T-helper 1 cell (primary cell): ENCODE measurements at places on chromosomes 4 and X.

- DNase-seq = no peak
These were observed 115.0 kb upstream of the TBL1X start for GRCh38 chrX:9349572-9350494.

- DNase-seq = no peak
These were observed 57.7 kb upstream of the S100G start for GRCh38 chrX:16592194-16592770.

DNA sequence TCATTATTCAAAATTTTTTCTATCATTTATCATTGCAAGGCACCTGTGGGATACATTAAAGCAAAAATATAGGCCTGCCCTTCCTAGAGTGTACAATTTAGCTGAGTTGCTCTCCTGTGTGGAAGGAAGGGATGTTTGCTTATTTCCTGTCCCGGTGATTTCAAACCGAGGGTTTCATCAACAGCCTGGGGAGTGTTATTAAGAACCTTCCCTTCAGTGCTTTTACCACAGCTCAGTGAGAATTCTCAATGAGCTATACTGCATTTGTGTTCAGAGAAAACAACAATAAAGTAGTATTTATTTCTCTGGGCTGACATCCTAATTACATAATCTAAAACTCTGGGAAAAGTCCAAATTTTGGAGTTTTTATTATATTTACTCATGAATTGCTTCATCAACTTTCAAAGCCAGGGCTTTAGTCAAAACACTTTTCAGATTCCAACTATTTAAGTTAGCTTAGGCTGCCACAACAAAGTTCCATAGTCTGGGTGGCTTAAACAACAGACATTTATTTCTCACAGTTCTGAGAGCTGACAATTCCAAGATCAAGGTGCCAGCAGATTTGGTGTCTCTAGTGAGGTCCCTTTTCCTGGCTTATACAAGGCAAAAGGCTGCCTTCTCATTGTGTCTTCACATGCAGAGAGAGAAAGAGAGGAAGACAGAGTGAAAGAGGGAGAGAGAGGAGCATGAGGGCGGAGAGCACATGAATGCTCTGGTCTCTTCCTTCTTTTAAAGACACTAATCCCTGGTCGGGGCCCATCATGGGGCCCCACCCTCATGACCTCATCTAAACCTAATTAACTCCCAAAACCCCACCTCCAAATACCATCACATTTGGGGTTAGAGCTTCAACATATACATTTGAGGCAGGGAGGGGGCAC lies 62.6 kb downstream of the MMRN1 start:
- DNase-seq = no peak

- DNase-seq = no peak
These were observed 202.9 kb upstream of the BOD1L1 start for GRCh38 chr4:13830449-13830848.

DNA sequence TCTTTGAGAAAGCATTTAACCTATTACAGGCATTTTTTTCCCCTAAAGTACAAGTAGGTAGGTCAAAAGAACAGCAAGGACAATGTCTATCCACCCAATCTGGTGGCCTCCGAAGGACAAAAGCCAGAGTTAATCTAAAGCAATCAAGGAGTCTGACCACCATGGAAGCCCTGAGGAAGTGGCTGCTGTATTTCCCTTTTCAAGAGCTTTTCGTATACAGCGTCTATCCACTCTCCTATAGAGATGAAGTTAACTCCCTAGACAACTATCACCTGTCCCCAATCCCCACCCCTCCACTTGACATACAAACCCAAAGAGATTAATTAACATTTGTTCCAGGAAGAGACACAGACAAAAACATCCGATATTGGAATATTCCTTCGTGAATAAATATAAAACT lies 85.5 kb downstream of the SNCA start:
- DNase-seq = no peak

DNA sequence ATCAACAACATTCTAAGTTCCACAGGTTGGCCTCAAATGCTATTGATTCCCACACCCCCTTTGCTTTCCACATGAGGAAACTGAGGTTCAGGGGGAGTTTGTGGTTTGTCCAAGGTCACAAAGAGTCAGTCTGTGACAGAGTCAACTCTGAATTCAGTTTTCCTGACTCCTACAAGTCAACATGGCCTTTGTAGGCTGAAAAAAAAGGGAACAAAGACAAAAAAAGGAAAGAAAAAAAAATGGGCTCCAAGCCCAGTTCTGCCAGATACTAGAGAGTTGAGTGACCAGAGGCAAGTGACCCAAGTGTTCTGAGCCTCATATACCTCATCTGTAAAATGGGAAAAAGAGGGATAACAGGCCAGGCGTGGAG lies 16.5 kb upstream of the PIM2 start:
- no peak for DNase-seq

GRCh38 chrX:10015723-10016518 lies 48.8 kb downstream of the CLDN34 start:
- DNase-seq = no peak

- no peak for DNase-seq
These were observed 6.4 kb upstream of the DCUN1D4 start for GRCh38 chr4:51836549-51836948.

GRCh38 chrX:33385546-33385945 lies 174.2 kb upstream of the DMD start:
- no peak for DNase-seq

- DNase-seq = no peak
These were observed 125.9 kb downstream of the CFAP299 start for GRCh38 chr4:80461412-80461811.

- no peak for DNase-seq
These were observed 109.2 kb upstream of the GRPR start for GRCh38 chrX:16014171-16014570.

DNA sequence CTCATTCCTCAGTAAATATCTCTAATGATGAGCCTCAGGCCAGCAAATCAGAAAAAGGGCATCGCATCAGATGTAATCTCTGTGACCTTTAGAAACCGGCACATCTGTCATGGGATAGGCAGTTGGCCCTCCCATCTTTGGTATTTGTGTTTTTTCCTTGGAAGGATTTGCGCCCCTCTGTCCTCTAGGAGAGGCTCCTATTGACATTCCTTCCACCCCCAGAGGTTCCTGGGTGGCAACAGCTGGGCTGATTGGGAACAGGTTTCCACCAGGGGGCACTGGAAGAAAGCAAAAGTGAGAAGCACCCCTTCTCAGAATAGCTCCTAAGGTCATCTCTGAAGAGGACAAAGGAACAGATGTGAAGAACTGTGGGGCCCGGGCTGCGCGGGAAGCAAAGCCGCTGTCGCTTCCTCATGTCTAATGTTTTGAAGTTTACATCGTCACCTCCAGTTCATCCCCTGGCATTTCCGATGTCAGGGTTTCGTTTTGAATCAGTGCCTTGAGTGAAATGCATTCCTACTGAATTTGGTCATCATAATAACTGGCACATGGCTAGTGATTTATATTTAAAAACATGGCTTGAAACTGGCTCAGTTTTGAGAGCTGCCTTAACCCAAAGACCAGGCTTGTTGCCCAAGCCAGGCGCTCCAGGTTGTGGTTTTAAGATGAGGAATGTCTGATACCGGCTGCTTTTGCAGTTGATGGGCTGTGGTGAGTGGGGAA lies 6.2 kb downstream of the TXK start:
- peak; percentile 54 for DNase-seq

- no peak for DNase-seq
These were observed 112.9 kb upstream of the C1QTNF7 start for GRCh38 chr4:15314974-15315373.

- no peak for DNase-seq
These were observed 34.0 kb upstream of the GNPDA2 start for GRCh38 chr4:44760142-44760898.

GRCh38 chr4:15901998-15902397 lies 36.5 kb downstream of the FGFBP1 start:
- DNase-seq = no peak

DNA sequence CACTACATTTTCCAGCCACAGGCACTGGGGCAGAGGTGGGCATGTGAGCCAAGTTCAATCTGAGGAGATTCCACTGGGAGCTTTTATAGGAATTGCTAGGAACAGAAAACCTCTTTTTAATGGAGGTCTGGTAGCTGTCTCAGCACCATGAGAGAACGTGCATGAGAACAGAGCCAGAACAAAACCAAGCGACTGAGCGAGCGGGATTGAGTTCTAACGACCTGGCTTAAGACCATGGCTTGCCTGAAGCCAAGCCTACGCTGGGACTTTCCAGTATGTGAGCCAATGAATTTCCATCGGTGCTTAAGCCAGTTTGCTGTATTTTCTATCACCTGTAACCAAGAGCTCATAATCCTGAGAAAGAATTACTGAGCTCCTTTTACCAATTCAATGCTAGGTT lies 183.7 kb downstream of the NR3C2 start:
- no peak for DNase-seq

DNA sequence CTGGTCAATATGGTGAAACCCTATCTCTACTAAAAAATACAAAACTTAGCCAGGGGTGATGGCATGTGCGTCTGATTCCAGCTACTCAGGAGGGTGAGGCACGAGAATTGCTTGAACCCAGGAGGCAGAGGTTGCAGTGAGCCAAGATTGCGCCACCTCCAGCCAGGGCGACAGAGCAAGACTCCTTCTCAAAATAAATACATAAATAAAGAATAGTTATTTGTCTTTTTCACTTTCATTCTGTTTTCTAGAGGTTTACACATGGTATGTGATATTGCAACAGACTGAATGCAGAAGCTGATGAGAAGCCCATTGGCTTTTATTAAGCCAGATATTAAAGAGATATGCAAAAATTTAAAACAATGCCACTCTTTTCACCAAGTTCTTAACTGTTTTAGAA lies 8.2 kb downstream of the KLHL15 start:
- no peak for DNase-seq

DNA sequence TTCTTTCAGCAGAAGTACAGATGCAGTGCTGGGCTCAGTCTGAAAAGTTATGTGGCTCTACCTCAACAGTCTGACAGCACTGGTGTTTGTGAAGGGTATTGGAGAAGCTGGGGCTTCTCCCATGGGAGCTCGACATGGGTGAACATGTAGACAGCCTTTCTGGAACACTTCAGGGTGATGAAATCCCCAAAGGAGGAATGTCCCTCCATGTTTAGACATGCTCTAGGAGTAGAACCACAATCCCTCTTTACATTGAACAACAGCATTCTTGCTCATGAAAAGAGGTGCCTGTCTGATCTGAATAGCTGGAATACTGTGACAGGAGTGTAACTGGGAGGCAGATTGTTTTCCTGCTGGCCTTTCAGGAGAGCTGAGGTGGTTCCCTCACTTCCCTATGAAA lies 53.8 kb upstream of the NAP1L2 start:
- DNase-seq = no peak

GRCh38 chr4:107978716-107979451 lies 10.8 kb upstream of the HADH start:
- DNase-seq = no peak

DNA sequence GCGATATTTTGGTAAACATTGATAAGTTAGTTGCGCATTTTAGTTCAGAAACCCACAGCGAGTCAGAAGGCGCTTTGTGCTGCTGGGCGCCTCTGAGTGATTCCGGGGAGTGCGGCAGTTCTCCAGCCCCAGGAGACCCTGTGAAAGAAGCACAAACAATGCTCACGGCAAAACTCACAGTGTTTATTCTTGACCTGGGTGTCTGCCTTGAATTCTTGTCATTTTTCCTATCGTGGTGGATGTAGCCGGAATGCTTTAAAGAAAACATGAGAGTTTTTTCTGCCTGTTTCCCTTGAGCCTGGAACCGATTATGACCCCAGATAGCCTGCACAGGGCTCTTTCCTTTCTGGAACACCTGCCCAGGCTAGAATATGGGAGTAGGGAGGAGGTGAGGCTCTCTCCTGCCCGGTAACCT lies 6.7 kb downstream of the TBL1X start:
- no peak for DNase-seq

- no peak for DNase-seq
These were observed 35.5 kb downstream of the TBC1D9 start for GRCh38 chr4:140720387-140721304.

GRCh38 chr4:17811078-17811603 lies 362 bp downstream of the NCAPG start:
- no peak for DNase-seq

DNA sequence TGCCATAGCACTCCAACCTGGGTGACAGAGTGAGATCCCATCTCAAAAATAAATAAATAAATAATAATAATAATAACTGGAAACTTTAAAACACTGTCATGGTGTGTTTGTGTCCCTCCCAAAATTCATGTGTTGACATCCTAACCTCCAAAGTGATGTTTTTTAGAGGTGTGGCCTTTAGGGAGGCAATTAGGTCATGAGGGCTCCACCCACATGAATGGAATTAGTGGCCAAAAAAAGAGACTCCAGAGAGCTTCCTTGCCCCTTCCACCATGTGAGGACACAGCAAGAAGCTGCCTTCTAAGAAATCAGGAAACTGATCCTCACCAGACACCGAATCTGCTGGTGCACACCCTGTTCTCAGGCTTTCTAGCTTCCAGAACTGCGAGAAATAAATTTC lies 23.8 kb upstream of the RAPGEF2 start:
- peak; percentile 32 for DNase-seq

- DNase-seq = no peak
These were observed 50.5 kb downstream of the SLC4A4 start for GRCh38 chr4:71389149-71389827.

DNA sequence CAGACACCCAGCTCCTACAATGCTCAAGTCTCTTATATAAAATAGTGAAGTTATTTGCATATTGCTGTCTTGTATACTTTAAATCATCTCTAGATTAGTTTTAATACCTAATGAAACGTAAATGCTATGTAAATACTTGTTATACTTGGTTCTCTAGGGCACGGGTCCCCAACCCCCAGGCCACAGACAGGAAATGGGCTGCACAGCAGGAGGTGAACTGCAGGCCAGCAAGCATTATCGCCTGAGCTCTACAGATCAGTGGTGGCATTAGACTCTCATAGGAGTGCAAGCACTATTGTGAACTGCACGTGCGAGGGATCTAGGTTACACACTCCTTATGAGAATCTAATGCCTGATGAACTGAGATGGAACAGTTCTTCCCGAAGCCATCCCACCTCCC lies 395.9 kb upstream of the EMCN start:
- DNase-seq = no peak

- DNase-seq = no peak
These were observed 5.4 kb upstream of the MSX1 start for GRCh38 chr4:4853921-4854648.

GRCh38 chr4:6245246-6246169 lies 24.1 kb upstream of the WFS1 start:
- DNase-seq = no peak

DNA sequence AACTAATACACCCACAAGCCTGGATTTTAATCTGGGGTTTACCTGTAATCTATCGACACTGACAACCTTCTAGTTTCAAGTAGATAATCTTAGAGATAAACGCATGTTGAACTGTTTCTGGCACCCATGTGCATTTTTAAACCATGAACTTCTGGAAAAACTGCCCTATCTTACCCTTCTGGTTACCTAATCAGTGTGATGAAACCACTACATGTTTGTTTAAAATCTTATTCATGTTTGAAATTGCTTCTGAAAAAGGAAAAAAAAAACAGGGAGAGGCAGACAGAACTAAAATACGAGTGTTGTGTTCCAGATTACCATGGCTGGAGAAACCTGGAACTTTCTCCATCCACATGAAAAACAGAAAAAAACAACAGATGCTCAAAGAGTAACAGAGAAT lies 139.3 kb downstream of the MID1IP1 start:
- no peak for DNase-seq
